ENCODE measurements at places on chromosomes 16 and 17.

DNA sequence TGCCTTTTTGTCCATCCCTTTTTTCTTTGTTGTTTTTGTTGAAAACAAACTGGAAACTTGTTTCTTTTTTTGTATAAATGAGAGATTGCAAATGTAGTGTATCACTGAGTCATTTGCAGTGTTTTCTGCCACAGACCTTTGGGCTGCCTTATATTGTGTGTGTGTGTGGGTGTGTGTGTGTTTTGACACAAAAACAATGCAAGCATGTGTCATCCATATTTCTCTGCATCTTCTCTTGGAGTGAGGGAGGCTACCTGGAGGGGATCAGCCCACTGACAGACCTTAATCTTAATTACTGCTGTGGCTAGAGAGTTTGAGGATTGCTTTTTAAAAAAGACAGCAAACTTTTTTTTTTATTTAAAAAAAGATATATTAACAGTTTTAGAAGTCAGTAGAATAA lies 4.9 kb downstream of the SOX9 start:
- no peak for DNase-seq

DNA sequence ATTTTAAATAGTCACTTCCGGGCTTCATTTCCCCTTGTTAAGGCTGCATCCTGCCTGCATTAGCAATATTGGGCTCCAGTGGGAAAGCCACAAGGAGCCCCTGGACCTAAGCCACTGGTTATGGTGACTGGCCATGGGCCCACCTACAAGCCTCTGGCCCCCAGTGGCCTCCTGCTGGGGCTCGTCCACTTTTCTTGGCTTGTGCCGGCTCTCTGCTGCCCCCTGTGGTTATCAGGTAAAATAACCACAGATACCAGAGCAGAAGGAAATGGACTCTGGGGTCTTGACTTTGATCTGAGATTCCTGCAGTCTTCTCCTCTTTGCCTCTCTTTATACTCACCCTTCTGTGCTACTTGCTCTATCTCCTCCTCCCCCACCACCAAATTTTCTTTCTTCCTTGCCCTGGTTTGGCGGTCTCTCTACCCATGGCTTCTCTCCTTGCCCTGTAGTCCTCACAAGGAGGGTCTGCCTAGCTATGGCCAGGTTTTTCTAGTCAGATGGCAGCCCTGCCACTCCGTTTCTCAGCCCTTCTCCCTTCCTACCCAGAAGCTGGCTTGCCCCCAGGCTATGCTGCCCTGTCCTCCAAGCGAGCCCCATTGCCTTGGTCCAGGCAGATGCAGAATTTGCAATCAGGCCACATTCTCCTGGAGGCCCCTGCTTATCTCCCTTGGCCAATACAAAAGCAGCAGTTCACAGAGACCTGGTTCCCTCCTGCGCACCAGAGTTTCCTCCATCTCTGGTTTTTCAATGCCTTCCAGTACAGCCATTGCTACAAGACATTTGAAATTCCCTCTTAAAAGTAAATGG lies 82.9 kb upstream of the RCVRN start:
- DNase-seq: peak; percentile 55

- DNase-seq: no peak
Observed at GRCh38 chr16:58732545-58733247, 1.4 kb downstream of the GOT2 start.

GRCh38 chr17:36899250-36900159 lies 37.8 kb upstream of the LHX1 start:
- no peak for DNase-seq

- DNase-seq: no peak
Observed at GRCh38 chr17:76075364-76076145, 974 bp downstream of the GALR2 start.

GRCh38 chr17:76369379-76369778 lies 15.0 kb upstream of the SPHK1 start:
- DNase-seq: no peak

DNA sequence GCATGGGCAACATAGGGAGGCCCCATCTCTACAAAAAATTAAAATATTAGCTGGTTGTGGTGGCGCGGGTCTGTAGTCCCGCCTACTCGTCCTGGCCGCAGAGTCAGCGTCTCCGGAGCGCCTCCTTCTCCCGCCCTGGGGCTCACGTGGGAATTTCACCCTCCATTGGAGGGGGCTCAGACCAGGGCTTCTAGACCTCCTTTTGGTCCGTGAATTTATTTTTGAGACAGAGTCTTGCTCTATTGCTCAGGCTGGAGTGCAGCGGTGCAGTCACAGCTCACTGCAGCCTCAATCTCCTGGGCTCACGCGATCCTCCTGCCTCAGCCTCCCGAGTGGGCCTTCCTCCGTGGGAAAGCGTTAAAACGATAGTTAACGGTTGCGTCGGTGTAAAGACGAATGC lies 394 bp upstream of the NME4 start:
- peak; percentile 76 for DNase-seq

GRCh38 chr16:72400257-72401083 lies 228.5 kb upstream of the PMFBP1 start:
- peak; percentile 59 for DNase-seq

- no peak for DNase-seq
Observed at GRCh38 chr17:21295036-21295952, 10.8 kb downstream of the MAP2K3 start.

DNA sequence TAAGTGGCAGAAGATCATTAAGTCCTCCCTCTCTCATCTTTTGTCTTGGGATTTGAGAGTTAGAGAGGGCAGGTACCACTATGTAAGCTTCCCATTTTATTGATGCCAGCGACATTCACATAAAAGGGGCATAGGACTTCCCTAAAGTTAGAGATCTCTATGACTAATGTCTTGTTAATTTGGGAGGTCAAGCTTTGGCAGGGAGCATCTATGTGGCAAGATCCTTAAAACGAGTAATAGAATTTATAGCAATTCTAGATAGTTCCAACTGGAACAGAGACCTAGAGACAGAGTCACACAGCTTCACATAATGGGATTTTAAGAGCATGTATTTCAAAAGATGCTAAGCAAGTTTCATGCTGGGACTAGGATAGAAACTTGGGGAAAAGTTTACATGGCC lies 308.0 kb downstream of the MAP2K6 start:
- DNase-seq: no peak

DNA sequence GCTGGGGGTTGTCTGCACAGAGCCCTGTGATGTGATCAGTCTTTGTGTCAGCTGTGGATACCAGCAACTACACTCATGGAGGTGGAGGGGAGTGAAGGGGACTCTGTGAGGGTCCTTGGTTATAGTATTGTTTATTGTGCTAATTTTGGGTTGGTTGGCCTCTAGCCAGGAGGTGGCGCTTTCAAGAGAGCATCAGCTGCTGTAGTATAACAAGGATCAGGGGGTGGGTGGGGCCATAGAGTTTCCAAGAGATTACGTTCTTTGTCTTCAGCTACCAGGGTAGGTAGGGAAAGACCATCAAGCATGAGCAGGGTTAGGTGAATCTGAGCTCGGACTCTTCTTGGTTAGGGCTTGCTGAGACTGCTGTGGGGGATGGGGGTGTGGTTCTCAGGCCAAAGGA lies 97.1 kb upstream of the HS3ST3A1 start:
- DNase-seq: no peak

GRCh38 chr17:8506145-8506544 lies 70.5 kb downstream of the NDEL1 start:
- no peak for DNase-seq

DNA sequence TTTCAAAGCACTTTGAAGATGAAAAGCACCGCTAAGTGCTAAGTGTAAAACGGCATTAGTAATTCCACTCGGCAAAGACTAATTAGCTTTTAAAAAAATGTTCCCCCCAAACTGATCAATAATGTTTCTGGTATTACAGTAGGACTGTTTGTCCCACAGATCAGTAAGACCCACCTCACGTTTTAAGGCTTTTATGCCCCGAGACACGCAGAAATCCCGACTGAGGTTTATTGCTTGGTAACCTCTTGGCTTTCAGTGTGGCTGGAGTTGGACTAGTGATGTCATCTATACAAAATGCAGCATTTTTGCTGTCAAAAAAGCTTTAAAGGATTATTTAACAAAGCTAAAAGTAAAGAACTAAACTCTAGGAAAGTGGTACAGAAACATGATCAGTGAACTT lies 414.6 kb upstream of the PSMD7 start:
- DNase-seq: no peak

- DNase-seq: no peak
Observed at GRCh38 chr17:34633351-34633750, 54.0 kb downstream of the TMEM132E start.

GRCh38 chr16:2339521-2340484 lies 725 bp downstream of the ABCA3 start:
- peak; percentile 80 for DNase-seq

- no peak for DNase-seq
Observed at GRCh38 chr16:987906-988305, 6.3 kb downstream of the SOX8 start.

DNA sequence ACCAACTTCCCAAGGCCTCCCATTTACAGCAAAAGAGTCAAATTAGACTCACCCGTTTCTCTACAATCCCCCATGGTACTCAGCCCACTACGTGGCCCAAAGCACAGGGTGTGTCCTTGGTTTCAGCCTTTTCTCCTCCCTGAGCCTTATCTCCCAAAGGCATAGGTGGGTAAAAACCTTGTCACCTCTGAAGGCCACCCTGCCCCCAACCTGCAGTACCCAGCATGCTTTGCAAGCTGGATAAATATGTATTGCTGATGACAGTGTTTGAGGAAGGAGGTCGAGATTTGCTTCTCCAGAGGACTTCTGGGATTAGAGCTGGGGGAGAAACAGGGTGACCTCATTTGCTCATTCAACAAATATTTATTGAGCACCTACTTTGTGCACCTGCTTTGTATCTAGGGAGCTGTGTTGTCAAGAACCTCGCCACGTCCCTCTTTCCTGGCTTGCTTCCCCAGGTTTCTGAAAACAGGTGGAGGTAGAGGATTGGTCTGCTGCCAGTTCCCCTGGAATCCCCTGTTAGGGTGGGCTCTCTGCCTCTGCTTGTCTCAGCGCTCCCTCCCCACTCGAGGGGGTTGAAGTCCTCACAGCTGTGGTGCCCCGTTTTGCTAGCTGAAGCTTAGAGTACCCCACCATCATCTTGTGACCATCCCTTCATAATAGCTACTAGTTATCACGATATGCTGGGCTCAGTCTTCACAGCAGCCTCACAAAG lies 3.0 kb downstream of the LASP1 start:
- DNase-seq: no peak

DNA sequence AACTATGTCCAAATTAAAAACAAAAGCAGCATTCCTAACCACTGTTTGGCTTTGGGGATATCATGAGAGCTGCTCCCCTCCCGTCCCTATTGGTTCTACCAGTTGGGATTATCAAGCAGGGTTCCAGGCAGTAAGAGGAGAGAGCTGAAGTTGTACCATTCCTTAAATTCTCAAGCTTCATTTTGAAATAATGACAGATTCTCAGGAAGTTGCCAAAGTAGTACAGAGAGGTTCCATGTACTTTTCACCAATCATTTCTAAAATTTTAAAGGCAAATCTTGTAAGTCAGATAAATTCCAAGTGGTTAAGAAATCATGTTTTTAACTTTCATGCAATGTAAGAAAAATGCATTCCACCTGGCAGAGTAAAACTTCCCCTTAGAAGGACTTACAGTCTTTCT lies 36.9 kb downstream of the TEX2 start:
- no peak for DNase-seq

DNA sequence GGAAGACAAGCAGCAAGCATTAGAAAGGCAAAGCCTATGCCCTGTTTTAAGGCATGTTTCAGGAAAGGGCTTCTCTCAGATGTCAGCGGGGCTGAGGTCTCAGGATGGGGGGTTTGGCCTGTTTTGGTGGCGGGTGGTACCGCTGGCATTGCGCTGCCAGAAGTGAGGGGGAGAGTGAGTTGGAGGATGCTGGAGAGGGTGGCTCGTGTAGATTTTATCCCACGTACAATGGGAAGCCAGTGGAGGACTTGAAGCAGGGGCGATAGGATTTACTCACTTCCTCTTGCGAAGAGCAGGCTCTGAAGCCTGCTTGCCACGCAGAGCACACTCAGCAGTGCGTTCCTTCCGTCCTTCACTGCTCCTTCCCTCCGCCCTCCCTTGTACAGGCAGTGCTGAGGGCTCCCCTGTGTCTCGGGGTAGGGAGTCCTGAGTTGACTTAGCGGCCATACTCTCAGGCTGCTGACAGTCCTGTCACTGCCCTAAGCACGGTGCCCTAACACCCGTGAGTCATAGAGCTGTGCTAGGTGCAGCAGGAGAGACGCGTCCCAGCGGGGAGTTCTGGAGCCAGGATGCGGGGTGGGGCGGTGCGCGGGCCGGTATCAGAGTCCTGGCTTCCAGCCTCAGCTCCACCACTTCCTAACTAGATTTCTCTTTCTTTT lies 113.1 kb downstream of the SNX29 start:
- peak; percentile 62 for DNase-seq

GRCh38 chr17:31654936-31655335 lies 204.1 kb downstream of the COPRS start:
- DNase-seq: no peak

DNA sequence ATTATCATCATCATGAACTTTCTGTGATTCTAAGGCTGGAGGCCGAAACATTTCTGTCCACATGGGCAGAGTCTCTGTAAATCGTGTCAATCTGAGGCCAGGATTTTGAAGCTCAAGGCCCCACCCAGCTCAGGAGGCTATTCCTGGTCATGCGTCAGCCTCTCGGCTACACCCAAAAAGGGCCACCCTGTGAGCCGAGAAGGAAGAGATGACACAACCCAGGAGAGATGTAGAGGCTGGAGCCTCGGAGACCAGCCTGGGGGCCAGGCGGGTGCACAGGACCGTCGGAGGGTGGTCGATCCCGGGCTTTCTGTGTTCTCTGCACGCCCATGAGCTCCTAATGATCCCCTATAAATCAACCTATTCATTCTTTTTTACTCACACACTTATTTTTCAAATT lies 1.1 kb upstream of the CACNG1 start:
- DNase-seq: no peak
